ENCODE measurements at places on chromosomes 5 and 9.

DNA sequence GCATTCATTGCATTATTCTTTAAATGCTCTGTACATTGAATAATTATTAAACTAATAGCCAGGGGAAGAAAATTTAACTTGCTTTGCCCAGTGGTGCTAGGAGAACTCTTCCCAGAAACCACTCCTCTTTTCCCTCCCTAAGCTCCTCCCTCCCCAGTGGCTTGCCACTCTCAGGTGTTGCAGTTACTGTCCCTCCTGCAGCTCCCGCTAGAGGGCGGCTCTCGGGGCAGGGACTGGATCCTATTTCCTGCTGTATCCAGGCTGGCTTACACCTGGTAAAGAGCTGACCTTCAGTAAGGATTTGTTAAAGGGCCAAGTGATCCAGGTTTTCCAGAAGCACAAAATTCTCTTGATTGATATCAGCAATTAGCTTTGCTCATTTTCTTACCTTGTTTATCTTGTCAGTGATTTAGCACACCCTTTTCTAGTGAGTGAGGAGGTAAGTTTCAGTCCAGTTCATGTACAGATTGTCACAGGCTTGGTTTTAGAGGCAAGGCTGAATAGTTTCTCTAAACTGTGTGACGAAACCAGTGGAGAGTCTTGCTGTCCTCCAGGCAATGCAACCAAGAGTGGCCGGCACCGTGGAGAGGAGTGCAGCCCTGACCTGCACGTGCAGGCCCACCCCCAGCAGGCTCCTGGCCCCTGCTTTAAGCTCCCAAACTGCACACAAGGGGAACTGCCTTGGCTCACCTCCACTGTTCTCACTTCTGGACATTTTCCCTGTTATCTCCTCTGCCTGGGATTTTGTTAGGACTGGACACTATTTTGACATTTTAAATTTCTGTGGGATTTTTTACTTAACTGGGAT is 423.8 kb downstream of the SPOCK1 start:
- no peak for DNase-seq

GRCh38 chr9:91089405-91090129 is 272.2 kb downstream of the AUH start:
- DNase-seq, result peak; percentile 10

- no peak for DNase-seq
Observed at GRCh38 chr9:137128862-137129455, 10.0 kb upstream of the GRIN1 start.

DNA sequence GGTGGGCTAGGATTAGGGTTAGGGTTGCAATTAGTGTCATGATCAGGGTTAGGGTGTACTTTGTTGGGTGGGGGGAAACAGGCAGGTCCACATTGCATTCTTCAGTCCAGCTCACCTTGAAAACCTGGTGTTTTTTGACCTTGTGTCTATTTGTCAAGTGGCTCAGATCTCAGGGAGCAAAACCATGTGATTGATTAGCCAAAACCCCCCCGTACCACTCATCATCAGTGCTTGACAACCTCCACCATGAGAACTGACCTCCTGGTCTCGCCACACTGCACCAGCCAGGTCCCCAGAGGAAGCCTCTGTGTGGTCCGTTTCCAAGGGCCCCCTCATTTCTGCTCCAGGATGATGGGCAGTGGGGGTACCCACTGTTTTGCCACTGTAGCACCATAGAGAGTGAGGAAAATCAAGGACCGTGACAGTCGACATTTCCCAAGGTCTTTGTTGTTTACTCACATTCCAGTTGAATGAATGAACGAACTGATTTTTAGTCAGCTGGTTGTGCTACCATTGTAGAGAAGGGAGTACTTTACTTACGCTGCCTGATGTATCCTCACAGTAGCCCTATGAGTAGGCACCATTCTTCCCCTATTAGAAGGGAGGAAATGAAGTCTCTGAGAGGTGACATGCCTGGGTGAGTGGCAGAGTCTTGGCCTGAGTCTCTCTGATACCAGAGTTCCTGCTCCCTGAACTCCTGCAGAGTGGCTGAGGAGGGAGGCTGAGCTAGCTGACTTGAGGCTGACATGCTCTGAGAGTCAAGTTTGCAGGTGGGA is 84.8 kb downstream of the RAD23B start:
- no peak for DNase-seq

DNA sequence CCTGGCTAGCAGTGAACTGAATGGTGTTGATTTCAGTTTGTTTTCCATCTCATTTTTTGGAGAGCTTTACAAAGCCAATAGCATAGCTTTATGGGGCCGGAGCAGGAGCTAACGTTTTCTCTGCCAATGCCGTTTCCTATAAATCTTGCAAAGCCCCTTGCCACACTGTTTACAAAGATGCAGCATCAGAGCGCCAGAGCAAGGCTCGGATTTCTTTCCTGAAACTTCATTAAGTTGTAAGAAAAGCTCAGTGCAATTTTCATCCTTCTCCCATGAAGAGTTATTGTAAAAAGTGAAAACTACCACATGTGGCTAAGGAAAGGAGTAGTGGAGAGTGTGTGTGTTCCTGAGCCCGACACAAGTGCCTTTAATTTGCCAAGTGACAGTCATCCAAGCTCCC is 178.2 kb upstream of the GDNF start:
- no peak for DNase-seq

DNA sequence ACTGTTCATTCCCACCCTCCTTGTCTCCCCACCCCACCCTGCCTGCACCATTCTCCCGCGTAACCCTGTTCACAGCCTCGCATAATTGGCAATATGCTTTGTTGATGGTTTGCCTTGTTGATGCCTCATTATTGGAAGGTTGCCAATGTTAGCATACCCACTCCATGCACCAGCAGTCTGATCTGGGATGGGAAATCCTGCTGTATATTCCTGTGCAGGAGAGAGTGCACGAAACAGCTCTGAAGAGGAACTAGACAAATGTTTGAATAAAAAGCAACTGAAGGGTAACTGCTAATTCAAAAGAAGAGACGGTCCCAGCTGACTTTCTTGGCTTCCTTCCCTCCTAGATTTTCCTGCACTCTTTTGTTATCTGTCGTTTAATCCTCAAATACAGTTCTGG is 271.7 kb upstream of the TLE4 start:
- no peak for DNase-seq

GRCh38 chr5:139275956-139276355 is 17.6 kb upstream of the MATR3 start:
- no peak for DNase-seq

DNA sequence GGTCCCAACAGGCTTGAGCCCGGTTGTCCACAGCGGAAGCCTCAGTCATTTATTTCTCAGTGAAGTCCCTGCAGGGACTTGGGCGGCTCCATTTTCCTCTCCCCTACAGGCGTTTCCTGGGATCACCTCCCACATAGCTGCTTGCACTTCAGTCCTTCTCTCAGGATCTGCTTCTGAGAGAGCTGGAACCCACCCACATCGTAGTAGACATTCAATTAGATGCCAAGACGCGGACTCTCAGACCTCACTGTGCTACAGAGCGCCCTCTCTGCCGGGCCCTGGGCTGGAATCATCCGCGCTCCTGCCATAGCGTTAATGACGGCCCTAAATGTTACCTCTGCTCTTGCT is 54.0 kb upstream of the ROR2 start:
- DNase-seq, result no peak

DNA sequence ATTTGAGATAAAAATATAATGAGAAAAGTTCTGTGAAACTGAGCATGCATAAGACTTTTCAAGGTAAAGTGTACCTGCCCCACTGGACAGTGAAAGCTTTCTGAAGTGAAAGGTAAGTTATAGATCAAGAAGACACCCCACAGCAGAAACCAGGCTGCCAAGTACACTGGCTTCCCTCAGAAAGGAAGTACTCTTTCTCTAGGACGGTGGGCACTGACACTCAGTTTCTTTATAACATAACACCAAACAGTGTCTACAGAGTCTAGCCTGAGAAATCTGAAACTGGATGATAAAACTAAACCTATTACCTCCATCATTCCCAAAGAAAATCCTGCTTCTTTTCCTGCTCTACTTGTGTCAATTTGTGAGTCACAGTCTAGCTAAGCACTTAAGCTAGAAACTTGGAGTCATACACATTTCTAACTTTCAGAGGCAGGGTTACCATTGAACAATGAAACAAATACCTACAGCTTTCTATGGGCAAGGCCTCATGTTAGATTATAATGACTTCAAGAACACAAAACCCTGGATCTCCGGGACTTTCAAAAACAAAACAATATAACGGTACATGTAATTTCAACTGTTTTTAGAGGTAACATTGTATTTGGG is 136.7 kb downstream of the CPLANE1 start:
- DNase-seq, result no peak

- no peak for DNase-seq
Observed at GRCh38 chr9:38149647-38150046, 80.6 kb upstream of the SHB start.

DNA sequence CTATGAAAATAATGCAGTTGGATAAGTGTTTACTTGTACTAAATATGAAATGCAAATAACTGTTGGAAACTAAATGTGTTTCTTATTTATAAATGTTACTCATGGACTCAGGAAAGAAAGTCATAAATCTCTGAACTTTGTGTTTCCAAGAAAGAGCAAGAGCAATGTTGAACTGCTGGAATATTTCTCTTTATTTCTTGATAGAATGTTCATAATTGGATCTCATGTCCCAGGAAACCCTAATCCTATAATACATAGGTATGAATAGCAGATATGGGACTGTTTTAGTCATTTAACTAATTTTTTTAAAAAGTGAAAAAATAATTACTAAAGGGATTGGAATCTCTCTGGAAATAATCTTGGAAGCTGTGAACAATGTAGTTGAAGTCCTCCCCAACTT is 245.0 kb upstream of the ACTBL2 start:
- no peak for DNase-seq

DNA sequence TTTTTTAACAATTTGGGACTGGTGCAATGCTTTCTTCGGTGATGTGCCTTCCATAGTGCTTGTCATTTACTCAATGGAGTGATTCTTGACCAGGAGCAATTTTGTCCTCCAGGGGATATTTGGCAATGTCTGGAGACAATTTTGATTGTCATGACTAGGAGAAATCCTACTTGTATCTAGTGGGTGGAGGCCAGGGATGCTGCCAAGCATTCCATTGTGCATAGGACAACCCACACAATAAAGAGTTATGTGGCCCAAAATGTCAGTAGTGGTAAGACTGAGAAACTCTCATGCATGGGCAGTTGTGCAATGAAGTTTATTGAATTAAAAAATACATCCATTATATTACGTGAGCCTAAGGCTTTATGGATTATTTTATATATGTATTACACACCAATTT is 70.5 kb downstream of the FOCAD start:
- DNase-seq, result no peak

DNA sequence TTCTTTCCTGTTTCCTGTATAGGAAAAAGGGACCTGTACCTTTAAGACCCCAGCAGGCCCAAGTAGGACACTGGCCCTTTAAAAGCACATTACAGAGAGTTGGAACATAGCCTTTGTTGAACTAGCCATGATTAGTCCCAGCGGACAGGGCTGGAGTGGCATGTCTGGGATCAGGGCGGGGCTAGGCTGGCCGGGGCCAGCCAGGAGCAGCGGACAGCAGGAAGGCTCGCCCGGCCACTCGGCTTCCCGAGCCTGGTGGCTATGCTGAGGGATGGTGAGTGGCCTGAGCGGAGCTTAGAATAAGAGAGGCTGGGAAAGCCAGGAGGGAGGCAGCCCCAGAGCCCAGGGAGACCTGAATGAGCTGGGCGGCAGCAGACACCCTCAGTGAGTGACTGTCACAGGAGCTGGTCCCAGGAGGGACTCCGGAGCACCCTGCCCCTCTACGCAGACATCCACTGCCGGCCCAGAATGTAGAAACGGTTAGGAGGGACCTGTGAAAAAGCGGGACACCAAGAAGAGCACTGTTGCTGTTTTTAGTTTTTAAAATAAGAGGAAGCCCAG is 92.1 kb downstream of the DAB2IP start:
- DNase-seq, result peak; percentile 83

GRCh38 chr9:98399950-98400683 is 144.7 kb upstream of the TBC1D2 start:
- DNase-seq, result no peak

DNA sequence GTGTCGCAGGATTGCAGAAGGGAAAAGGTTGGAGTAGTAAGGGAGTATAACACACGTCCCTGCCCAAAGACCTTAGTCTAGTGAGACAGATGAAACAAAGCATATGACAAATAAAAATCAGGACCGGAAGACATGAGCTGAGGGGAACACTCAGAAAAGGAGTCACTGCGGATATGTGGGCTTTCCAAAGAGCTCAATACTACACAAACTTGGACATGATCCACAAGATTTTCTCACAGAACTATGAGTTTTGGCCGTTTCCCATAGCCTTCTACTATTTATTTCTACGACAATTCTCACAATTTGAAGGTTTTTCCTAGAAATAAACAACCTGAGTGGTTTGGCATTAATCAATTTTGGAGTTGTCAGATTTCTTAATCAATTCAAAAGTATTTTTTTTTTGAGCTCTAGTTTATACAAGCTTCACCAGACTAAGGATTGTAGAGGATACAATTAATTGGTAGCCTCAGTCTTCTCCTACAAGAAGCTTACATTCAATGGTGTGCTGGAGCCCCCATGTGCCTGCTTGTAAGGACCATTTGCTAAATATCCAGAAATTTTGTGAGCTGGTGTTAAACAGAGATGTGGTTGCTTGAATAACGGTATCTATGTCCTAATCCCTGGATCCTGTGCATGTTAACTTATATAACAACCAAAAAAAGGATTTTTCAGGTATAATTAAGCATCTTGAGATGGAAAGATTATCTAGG is 91.4 kb downstream of the ADAMTS12 start:
- no peak for DNase-seq

GRCh38 chr5:180381428-180381827 is 28.3 kb upstream of the GFPT2 start:
- no peak for DNase-seq

GRCh38 chr5:89211836-89212235 is 328.9 kb upstream of the MEF2C start:
- DNase-seq, result no peak

DNA sequence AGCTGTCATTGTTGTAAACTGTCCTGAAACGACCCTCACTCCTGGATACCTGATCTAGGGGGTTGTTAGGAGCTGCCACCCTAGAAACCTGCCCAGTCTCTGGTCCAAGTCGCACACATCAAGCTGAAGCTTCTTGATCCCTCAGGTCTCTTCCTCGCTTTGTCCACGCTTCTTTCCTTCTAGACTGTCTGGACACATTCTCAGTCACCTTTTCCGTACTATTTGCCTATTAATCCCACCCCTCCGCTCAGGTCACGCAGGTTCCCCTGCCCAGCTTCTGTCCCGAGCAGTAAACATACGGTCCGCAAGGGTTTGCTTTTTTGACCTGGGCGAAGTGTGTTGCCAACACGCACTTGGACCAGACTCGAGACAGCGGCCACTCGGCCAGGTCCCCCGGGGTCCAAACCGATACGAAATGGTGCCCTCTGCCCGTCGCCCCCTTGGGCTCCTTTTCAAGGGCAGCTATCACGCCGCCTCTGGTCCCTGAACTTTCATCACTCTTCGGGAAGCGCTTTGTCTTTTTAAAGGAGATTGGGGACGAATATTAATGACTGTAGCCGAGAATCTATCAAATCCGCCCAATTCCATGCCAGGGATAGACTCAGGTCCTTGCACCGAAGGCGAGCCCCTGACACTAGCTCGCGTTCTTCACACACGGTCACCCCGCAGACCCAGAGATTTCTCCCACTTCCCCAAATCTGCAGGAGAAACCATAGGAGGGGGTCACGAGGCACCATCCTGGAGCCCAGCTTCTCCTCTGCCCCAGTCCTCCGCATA is 814 bp downstream of the PLCXD3 start:
- peak; percentile 70 for DNase-seq

- DNase-seq, result no peak
Observed at GRCh38 chr5:94577466-94578245, 40.7 kb downstream of the KIAA0825 start.
